ENCODE measurements at places on chromosomes 2 and 18. TPM values are rescaled to one million over a fixed set of nuclear protein-coding genes. Genes with fewer than 3 reads are reported as not detected.

GRCh38 chr2:113861740-113862139, 28.1 kb upstream of the ACTR3 start:
- DNase-seq: no peak

DNA sequence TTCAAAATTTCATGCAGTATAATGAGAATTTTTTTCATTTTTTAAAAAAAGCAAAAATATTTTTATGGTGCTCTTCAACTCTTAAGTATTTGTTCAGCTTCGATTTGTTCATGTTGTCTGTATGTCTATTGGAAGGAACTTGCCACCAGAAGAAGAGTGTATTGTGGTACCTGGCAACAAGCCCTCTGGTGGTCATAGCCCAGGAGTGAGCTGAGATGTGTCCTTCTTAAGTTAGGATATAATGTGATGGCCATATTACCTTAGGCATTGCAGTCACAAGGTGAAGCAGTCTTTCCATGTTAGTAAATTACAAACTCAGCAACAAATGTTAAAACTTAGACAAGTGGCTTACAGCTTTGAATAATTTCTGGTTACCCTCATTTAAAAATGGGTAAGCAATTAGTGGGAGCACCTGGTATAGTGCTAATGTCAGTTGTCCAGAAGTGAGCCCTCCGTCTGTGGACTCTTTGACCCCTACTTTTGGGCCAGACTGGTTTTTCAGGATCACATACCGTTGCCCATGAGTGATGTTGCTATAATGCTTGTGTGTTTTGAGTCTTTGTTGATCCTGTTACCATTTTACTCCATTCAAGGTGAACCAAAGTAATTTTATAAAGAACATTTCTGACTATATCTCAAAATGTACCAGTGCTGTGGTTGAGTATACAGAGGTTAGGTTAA, 57.4 kb downstream of the MYO1B start:
- no peak for DNase-seq

GRCh38 chr2:14348247-14348646, 284.3 kb upstream of the LRATD1 start:
- no peak for DNase-seq

DNA sequence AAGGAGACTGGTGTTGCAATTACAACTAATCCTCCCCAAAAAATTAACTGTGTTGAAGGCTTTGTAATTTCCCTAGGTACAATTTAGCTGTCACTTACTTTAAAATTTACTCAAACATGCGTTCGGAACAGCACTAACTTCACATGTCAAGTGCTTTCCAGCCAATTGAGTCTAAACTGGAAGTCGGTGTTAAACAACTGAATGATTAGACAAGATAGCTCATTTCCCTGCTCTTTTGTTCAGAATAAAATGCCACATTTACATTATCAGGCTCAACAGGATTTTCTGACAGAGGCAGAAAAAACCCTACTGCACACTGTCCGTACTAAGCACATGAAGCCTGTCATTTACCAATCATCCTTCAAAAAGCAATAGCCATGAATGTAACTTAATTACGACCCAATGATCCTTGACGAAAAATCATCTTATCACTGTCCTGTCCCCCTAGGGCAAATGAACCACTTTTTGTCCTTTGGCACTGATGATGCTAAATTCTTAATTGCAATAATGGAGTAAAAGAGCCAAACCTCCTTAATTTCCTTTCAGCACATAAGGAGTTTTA, 56.0 kb downstream of the LRPPRC start:
- DNase-seq: no peak

GRCh38 chr2:217445723-217446122, 557.1 kb downstream of the TNS1 start:
- no peak for DNase-seq

DNA sequence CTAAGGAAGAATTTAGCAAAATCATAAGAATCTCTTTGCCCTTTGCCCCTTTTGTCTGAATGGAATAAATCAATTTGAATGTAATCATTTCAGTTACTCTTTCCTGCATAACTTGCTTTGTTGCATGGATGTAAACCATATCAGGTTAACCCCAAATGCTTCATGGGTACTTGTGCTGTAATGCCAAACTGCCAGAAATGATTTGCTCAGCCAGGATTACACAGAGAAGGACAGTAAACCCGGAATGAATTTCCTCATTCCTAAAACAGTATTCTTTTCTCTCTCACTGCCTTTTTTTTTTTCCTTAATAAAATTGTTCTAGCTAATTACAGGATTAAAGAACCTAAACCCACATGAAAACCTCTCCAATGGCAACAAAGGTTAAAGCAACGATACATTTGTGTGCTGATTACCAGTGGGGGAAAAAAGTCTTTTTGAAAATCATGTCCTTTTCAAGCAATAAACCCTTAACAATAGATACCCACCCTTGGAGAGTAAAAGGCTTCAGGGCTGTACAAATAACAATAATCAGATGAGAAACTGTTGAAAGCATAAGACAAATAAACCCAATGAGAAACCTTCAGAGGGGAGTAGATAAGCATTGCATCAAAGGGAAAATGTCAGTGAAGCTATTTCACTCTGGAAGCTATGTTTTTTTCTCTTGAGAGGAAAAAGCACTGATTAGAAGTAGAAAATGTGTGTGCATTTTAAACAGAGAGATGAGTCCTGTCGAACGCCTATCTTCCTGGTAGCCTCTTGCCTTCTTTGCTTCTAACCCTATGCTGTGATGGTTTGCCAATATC, 275.3 kb downstream of the CDH2 start:
- DNase-seq: no peak

GRCh38 chr2:102592601-102593000, 26.8 kb upstream of the SLC9A2 start:
- DNase-seq: no peak

DNA sequence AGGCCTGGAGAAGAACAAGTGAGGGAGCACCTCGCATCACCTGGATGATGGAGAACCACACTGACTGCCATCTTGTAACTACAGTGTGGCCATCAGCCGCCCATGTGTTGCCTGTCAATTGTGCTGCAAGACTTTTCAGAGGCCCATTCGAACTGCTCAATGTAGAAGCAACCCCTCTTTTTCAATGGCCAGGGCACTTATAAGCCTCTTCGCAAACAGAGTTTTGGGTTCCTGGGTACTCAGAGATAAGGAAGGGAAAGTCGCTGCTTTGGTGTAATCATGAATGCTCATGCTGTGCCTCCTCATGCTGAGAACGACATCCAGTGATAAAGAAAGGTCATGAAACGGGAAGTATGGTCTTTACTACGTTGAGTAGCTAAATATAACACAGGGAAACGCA, 143.9 kb upstream of the SLC39A10 start:
- no peak for DNase-seq

GRCh38 chr2:177830881-177831386, 241.6 kb downstream of the PDE11A start:
- DNase-seq: no peak

DNA sequence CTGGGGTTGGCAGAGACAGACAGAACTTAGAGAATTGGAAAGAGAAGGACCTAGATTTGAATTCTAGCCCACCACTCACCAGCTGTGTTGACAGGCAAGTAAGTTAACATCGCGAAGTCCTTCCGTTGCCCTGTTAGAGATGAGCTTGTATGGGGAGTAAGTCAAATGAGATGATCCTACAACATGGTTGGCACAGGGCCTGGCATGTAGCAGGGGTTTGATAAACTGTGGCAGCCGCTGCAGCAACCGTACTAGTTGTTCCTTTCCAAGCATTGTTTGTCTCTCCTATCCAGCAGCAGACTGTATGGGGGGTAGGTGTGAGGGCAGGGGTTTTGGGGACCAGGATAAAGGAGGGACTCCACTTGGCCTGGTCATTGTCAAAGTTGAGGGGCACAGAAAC, 16.0 kb downstream of the TET3 start:
- no peak for DNase-seq

GRCh38 chr2:17979707-17980106, 101.2 kb downstream of the KCNS3 start:
- DNase-seq: no peak

Gene TGFA
- 40.1 TPM for total RNA-seq

Gene CHCHD5
- 42.3 TPM for total RNA-seq

Gene NBAS
- 48.4 TPM for total RNA-seq

Gene TTR
- not detected for total RNA-seq

Gene DSG3
- not detected for total RNA-seq

Gene ZEB2
- 6.3 TPM for total RNA-seq
